ENCODE measurements at places on chromosomes 5 and 9.

DNA sequence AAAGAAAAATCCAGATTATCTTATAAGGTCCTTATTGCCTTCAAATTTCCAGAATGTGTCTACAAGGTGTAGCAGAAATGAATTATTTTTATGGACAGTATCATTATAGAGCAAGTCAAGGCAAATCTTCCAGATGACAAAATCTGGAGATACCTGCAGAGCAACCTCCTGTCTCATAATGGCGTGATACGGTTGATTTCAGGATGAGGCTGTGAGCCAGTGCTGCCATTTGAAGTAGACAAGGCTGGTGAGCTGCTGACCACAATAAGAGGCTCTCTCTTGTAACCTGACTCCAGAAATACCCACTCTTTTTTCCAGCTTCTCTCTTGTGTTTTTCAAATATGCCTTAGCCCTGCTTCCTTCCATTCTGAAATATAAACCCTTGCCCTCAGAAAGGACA lies 108.2 kb downstream of the HTR1A start:
- no peak for DNase-seq

GRCh38 chr5:75324791-75325190 lies 12.2 kb upstream of the HMGCR start:
- DNase-seq: no peak

DNA sequence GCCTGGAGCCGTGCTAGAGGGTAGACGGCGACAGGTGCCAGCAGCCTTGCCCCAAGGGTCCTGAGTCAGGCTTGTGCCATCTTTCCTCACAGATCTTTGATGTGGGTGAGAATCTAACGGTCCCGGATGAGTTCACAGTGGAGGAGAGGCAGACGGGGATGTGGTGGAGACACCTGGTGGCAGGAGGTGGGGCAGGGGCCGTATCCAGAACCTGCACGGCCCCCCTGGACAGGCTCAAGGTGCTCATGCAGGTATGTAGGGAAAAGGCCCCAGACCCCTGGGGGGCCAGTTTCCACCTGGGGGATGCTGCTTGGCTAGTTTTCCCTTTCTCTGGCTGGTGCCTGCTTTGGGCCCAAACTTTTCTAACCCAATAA lies 24.0 kb downstream of the PTGES2 start:
- DNase-seq: peak; percentile 47

- no peak for DNase-seq
Observed at GRCh38 chr5:141711687-141712086, 29.7 kb upstream of the ARAP3 start.

DNA sequence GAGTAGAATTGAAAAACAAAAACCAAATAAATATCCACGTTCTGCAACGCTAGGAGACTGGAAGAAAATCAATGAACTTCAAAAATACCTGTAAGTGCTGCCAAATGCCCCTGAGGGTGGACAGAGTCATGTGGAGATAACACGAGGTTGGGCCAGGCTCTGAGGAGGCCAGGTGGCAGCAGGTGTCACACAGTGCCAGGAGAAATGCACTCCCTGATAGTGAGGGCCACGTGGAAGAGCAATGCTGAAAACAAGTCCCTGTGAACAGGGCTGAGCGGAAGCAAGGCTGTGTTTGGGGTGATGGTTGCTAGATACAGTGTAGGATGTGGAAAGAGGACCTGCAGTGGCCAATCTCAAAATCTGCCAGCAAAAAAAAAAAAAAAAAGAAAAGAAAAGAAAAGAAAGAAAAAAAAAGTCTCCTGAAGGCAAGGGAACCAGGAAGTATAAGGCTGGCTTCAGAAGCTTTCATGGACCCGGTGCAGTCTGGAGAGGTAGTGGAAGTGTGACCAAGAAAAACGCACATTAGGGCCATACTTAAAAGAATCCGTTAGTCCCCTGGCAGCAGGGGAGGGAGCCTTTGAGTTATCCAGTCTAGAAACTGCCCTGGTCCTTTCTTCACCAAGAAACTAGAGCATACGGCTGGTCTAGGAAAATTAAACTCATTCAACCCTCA lies 16.8 kb downstream of the C1QTNF3 start:
- no peak for DNase-seq

DNA sequence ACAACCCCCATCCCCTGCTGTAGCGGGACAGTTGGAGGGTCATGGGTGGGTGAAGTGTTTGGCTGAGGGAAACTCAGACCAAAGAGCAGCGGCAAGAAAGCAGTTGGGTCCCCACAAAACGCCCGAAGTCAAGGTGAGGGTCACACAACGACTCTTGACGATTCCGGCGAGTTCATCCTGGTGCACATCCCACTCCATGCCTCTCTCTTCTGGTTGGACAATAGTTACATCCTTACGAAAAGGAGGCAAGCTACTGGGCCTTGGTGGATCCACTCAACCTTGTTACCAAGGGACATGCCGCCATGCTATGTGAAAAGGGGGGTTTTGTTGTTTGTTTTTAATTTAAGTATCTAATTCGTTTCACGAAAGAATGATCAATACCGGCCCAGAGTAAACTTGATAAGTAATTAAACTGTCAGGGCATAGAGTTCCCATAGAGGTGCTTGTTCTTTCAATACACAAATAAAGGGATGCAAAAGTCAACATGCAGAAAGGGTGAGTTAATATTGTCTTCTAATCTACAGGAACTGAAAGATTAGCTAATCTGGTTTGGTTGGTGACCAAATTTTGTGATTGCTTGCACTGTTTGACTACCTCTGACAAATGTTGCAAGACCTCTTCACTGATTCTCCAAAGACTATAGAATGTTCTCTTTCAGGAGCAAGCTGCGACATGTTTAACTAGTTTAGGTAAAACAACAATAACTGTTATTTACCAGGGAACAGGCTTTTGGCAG lies 732 bp upstream of the SMIM15 start:
- DNase-seq: no peak

- DNase-seq: no peak
Observed at GRCh38 chr9:18768951-18769622, 263.9 kb downstream of the SAXO1 start.

DNA sequence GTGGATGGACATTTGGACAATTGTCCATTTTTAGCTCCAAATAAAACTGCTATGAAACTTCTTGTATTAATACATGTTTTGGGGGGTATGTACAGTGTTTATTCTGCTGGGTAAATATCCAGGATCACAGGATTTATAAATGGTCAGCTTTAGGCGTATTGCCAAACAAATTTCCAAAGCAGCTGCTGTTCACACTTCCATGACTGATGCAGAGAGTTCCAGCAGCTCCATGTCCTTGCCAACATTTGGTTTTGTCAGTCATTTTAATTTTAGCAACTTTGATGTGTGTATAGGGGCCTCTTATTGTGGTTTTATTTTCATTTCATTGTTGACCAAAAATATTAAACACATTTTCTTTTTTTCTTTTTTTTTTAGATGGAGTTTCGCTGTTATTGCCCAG lies 9.8 kb upstream of the SUSD1 start:
- no peak for DNase-seq

DNA sequence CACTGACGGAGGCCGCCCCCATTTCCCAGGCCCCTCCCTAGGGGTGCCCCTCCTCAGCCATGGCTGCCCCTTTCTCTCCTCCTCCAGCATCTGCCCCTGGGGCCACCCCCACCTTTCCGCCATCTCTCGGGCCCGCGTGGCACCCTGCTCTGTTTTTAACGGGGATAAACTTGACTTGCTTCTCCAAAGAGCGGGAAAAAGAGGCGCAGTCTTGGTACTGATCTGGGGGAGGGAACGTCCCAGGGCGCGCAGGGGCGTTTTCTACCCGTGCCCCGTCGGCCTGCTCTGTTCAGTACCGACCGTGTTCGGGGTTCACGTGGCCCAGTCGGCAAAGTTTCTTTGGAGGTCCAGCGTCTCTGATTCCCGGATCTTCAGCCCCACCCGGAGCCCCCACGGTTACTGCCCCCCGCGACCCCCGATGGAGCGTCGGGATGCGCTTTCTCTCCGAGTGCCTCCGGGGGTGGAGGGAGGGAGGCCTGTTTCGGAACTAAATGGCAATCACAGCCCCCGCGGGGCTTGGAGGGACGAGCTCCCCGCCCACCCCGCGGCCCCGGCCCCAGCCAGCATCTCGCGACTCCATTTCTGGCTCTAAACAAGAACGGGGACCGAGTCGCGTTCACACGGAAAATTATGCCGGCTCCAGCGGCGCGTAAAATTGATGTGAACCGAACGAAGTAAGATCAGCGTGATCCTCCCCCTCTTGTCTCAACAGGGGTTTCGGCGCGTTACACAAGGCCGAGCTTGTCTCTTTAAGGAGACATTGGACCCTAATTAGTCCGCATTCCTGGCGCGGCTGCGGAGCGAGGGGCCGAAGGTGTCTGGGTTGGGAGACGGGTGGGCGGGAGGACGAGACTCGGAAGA lies 1.1 kb upstream of the TLE4 start:
- DNase-seq: peak; percentile 61

DNA sequence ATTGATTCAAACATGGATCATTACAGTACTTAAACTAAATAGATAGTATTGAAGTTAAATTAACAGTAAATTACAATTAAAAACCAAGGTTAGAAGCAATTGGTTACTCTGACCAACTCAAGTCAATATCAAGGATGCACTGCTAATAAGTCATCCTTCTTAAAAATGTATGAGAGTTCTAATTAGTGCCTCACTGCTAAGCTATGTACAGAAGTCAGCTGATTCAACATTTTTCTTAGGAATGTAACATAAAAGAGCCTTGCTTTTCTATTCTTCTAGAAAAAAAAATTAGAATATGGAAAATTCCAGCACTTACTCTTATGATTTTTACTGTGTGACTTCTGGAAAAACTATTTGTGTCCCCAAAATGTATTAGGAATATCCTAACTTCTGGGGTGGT lies 75.7 kb upstream of the FBN2 start:
- no peak for DNase-seq

DNA sequence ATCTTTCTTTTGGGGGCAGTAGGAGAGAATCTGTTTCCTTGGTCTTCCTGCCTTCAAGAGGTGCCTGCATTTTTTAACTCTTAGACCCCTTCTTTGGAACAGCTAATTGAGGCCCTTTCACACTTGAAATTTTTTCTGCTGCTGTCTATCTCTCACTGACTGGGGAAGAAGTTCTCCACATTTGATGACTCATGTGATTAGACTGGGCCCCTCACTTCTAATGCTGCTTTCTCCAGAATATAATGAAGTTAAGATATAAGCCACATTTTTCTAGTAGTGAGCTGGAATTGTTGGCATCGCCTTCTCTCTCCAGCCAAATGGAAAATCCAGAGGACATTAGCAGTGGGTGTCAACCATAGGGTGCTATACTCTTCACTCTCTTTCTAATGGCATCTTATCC lies 12.4 kb downstream of the ZNF474 start:
- no peak for DNase-seq

- DNase-seq: no peak
Observed at GRCh38 chr9:12889402-12890106, 114.7 kb downstream of the LURAP1L start.

- DNase-seq: no peak
Observed at GRCh38 chr9:19551124-19551929, 142.5 kb downstream of the ACER2 start.

DNA sequence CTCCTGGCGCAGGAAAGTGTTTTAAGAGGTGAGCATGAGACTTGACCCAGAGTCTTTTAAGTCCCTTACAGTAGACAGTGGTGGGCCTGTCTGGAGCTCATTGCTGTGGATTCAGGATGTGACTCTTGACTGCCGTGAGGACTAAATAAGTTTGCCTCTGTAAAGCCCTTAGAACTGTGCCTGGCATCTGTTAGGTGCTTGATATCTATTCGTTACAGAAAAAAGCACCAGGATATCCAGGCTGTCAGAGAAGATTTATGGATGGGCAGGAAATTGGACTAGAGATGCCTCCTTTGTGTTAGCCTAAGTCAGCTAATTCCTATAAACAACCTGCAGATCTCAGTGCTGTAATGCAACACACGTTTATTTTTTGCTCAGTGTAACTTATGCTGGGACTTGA lies 12.6 kb downstream of the ERGIC1 start:
- DNase-seq: no peak

GRCh38 chr9:120532475-120532874 lies 47.5 kb downstream of the CDK5RAP2 start:
- DNase-seq: no peak

- DNase-seq: no peak
Observed at GRCh38 chr9:80552931-80553330, 981.2 kb downstream of the TLE4 start.

DNA sequence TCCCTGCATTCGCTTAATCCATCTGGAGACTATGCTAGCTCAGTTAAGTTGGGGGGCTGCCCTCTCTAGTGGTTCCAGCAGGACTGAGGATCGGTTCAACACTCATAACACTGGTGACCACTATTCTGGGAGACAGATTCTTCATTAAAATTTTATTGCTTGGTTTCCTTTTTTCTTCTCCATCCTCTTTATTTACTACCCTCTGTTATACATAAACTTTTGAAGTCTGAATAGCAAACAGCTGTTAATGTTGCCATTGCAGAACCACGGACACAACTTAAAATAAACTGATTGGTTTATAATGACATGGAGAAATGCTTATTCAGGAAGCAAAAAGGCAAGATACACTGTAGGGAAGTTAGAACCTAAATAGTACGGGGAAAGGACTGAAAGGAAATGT lies 22.1 kb downstream of the IQGAP2 start:
- DNase-seq: no peak

DNA sequence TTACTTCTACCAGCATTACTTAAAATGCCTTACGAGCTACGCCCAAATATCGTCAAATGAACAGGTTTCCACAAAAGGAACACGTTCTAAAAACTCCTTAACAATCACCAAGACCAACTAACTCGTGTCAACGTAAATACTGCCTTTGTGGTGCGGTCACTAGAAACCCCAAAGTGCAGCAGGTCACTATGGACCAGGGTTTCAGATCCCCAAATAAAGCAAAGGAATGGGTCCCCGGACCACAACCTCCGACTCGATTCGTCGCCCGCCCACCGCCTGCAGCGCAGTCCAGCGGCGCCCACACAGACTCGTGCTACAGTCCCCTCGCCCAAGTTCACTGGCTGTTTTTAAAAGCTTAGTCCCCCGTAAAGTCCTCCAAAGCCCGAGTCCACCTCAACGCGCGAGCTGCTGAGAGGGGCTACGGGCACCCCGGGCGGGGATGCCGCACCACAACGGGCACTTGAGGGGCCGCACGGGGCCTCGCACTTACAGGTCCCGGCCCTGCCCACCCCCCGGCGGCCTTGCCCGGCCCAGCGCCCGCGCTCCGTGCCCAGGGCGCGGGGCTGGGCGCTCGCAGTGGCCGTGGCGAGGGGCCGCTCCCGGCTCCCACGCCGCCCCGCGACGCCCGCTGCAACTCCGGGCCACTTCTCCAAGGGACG lies 1.1 kb downstream of the NFIB start:
- no peak for DNase-seq

- no peak for DNase-seq
Observed at GRCh38 chr5:148186248-148187003, 16.4 kb upstream of the SPINK6 start.

GRCh38 chr5:166906991-166907713 lies 1384.3 kb upstream of the WWC1 start:
- DNase-seq: no peak

DNA sequence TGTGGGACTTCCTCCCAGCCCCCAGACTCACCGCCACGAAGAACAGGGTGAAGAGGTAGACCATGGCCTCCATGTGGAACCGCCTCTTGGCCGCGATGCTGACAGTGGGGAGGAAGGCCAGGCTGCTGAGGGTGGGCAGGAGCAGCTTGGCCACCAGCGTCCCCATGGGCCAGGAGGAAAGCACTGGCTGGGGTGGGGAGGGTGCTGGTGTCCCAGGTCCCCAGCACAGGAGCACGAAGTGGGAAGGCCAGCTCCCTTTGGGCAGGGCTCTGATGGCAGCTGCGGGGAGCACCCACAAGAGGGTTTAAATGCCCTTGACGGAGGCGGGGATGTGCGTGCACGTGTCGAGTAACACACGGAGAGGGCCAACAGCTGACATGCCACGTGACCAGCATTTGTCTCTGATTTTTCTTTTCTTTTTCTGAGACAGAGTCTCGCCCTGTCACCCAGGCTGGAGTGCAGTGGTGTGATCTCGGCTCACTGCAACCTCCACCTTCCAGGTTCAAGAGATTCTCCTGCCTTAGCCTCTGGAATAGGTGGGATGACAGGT lies at the start of gene MYMK:
Gene MYMK, minus strand, starts transcription at position 281 of the 550 bp plus-strand sequence. Its CDS starts 115 bp downstream, at position 166.
- DNase-seq: no peak

All from OCI-LY7 (cell line).